Activated naive CD8-positive, alpha-beta T cell treated with anti-CD3 and anti-CD28 coated beads, Interleukin-2, amount 10 ng/mL, durations not matched to agents 7 days and 5 days (primary cell): ENCODE measurements at places on chromosomes 4 and X. TPM values are rescaled to one million over a fixed set of nuclear protein-coding genes. Genes with fewer than 3 reads are reported as not detected.

Gene SCD5
- 6.9 TPM for total RNA-seq

Gene F8A1
- total RNA-seq = 47.9 TPM

Gene GYPB
- total RNA-seq = not detected

Gene TCEAL2
- total RNA-seq = 0.31 TPM

Gene P2RY10
- 76.0 TPM for total RNA-seq

Gene COX7B
- 239 TPM for total RNA-seq

Gene FAM114A1
- 0.33 TPM for total RNA-seq

Gene FGFRL1
- total RNA-seq = 19.1 TPM

DNA sequence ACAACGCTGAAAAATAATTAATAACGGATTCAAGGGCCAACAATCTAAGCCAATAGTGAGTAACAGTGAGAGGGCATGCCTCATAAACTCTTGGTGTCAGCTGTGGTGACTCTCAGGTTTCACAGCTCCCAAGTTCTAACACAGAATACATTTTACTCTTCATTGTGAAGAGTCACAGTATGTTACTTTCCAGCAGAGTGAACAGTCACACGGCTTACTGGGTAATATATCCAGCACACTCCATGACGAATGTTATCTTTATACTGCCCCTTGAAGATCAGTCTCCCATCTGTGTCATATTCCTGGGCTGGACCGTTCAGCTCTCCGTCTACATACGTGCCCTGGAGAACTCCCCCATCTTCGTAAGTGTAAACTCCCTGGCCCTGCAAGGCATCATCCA lies 23.1 kb downstream of the SETD7 start:
- peaks cover 9% of the 10 kb centered on the region for H3K36me3 ChIP-seq
- no peak for DNase-seq
- H3K4me1 ChIP-seq = peaks cover 8% of the 10 kb centered on the region
- H3K27ac ChIP-seq = no peak overlapping the region
- H3K4me3 ChIP-seq = no peak overlapping the region

GRCh38 chr4:151934766-151935165 lies 174.0 kb upstream of the GATB start:
- no peak for DNase-seq
- peaks cover 3% of the 10 kb centered on the region for H3K4me1 ChIP-seq
- no peak overlapping the region for H3K4me3 ChIP-seq
- no peaks in the 10 kb centered on the region for H3K27me3 ChIP-seq
- H3K27ac ChIP-seq = no peak overlapping the region

GRCh38 chr4:181224852-181225251 lies 1018.4 kb upstream of the TENM3 start:
- no peaks in the 10 kb centered on the region for H3K36me3 ChIP-seq
- no peaks in the 10 kb centered on the region for H3K27me3 ChIP-seq
- H3K4me3 ChIP-seq = no peak overlapping the region
- no peaks in the 10 kb centered on the region for H3K4me1 ChIP-seq

DNA sequence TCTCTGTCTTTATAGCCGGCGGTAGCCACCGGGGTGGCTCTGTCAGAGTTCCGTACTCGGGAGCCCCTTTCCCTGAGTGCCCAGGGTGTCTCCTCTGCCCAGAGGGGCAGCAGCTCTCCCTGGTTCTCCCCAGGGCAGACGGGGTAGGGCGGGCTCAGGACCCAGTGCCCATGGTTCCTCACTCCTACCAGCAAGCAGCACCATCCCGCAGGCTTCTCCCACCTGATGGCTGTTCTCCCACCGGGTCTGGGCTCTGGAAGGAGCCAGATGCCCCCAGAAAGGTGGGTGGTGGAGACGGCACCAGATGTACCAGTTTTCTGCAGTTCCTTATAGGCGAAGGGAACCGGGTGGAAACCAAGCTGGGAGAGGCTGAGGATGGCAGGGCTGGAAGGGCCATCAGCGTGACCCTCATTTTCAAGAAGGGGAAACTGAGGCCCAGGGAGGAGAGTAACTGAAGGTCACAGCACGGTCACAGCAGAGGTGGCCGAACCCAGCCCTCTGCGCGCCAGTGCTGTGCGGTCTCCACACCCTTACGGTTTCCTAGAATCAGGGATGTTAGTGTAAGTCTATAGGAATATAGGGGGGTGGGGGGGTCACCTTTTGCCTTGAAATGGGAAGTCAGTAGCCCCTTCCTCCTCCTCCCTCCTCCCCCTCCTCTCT lies 198.7 kb downstream of the AFAP1 start:
- no peak overlapping the region for H3K4me3 ChIP-seq
- H3K36me3 ChIP-seq = no peaks in the 10 kb centered on the region
- H3K27me3 ChIP-seq = no peaks in the 10 kb centered on the region
- no peak for DNase-seq
- no peak overlapping the region for H3K27ac ChIP-seq

DNA sequence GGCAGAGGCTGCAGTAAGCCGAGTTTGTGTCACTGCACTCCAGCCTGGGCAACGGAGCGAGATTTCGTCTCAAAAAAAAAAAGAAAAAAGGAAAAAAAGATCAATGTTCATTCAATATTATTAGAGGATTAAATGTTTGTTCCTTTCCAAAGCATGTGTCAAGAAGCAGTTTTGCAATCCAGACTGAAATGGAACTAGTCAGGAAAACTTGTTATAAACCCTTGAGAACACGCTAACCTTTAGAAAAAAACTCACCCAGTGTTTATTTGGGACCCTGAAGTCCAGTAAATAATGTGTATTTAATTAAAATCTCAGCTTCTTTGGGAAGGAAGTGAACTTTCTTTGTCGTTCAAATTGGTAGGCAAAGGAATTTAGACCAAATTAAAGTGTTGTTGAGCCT lies 16.4 kb upstream of the PRSS12 start:
- H3K27ac ChIP-seq = no peak overlapping the region
- H3K27me3 ChIP-seq = peaks cover 9% of the 10 kb centered on the region
- DNase-seq = no peak
- H3K4me1 ChIP-seq = no peaks in the 10 kb centered on the region

DNA sequence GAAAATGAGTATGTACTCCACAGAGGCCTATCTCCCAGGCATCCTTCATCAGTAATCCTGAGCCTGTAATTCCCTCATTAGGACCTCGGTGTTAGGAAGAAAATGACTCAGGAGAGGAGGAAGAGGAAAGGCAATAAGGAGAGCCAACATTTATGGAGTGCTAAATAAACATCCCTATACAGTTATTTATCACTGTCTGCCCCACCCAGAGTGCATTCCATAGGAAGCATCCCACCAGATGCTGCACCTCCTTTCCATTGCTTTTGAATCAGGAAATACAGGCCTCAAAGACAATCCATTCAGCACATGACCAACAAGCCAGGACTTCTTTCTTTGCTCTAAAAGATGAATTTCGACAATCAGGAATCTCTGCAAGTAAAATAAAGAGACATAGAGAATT lies 47.6 kb downstream of the USP38 start:
- H3K4me1 ChIP-seq = no peaks in the 10 kb centered on the region
- no peak overlapping the region for H3K27ac ChIP-seq
- peaks cover 5% of the 10 kb centered on the region for H3K27me3 ChIP-seq

- H3K4me1 ChIP-seq = peaks cover 5% of the 10 kb centered on the region
- H3K36me3 ChIP-seq = peaks cover 8% of the 10 kb centered on the region
- H3K4me3 ChIP-seq = no peak overlapping the region
- DNase-seq = no peak
- peaks cover 7% of the 10 kb centered on the region for H3K27me3 ChIP-seq
Observed at GRCh38 chr4:78562687-78563086, 11.1 kb downstream of the ANXA3 start.

GRCh38 chrX:155900765-155901164 lies 19.6 kb downstream of the VAMP7 start:
- no peaks in the 10 kb centered on the region for H3K27me3 ChIP-seq
- DNase-seq = no peak
- H3K4me1 ChIP-seq = no peaks in the 10 kb centered on the region
- peaks cover 40% of the 10 kb centered on the region for H3K36me3 ChIP-seq
- H3K4me3 ChIP-seq = no peak overlapping the region
- no peak overlapping the region for H3K27ac ChIP-seq

DNA sequence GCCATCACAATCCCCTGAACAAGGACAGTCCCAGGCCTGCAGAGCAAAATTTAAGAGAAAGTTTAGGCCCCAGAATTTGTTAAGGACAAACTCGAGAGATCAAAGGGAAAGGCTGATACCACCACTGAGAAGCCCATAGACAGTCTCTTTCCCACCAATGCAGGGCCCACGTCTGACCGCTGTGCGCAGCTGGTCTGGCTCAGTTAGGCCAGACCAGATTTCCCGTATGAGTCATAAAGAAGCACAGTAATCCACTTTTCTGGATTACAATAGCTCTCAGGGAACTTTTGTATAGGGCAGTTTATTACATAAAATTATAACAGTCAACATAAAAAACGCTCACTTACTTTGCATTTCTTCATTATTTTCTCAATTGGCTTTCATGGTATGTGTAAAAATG lies 259.5 kb downstream of the RCHY1 start:
- H3K36me3 ChIP-seq = no peaks in the 10 kb centered on the region
- no peak for DNase-seq
- H3K4me3 ChIP-seq = no peak overlapping the region
- no peak overlapping the region for H3K27ac ChIP-seq

DNA sequence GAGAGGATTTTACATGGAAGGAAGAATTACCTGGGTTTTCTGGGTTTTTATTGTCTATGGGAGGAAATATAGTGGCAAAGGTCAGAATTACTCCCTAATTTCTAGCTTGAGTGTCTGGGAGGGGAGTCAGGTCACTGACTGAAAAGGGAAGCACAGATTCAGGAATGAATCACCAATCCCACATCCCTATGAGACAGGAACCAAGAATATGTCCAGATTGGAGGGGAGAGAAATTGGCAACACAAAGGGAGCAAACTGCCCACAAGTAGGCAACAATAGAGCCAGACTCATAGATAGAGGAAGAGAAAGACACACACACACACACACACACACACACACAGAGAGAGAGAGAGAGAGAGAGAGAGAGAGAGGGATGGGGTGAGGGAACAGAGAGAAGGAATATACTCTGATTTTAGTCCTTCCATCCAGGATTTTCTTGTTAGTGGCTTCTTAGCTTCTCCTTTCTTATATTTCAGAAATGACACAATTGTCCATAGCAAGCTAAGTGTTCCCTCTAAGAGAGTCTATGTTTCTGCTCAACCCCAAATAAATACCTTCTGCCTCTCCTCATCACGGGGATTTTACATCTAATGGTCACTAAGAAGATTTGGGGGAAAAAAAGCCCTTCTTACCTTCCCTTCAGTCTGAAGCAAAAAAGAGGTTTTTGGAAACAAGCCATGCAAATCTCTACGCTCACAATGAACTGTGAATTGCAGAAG lies 12.0 kb downstream of the P2RY10 start:
- H3K27ac ChIP-seq = peak overlapping the region; percentile 43
- no peaks in the 10 kb centered on the region for H3K27me3 ChIP-seq
- H3K4me3 ChIP-seq = no peak overlapping the region
- H3K4me1 ChIP-seq = peaks cover 46% of the 10 kb centered on the region
- peaks cover 75% of the 10 kb centered on the region for H3K36me3 ChIP-seq

DNA sequence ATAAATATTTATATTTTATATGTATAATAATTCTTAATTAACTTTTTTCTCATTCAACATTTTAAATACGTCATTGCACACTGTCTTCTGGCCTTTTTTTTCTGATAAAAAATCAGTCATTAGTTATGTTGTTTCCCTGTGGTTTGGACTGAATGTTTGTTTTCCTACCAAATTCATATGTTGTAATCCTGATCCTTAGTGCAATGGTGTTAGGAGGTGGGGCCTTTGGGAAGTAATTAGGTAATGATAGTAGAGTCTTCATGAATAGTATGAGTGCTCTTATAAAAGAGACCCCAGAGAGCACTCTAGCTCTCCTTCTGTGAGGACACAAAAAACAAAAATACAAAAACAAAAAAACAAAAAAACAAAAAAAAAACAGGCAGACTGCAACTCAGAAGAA lies 117.2 kb downstream of the GASK1B start:
- no peak overlapping the region for H3K27ac ChIP-seq
- H3K36me3 ChIP-seq = no peaks in the 10 kb centered on the region
- no peak for DNase-seq
- H3K4me1 ChIP-seq = no peaks in the 10 kb centered on the region

GRCh38 chr4:139761461-139761860 lies 95.8 kb downstream of the MGST2 start:
- peaks cover 6% of the 10 kb centered on the region for H3K4me1 ChIP-seq
- H3K27ac ChIP-seq = no peak overlapping the region
- no peak overlapping the region for H3K4me3 ChIP-seq
- DNase-seq = no peak

GRCh38 chrX:102546828-102547493 lies 30.4 kb upstream of the TMSB15A start:
- peak; percentile 28 for DNase-seq
- H3K27ac ChIP-seq = peak overlapping the region; percentile 65
- H3K4me3 ChIP-seq = peak overlapping the region; percentile 73
- H3K4me1 ChIP-seq = no peaks in the 10 kb centered on the region
- H3K27me3 ChIP-seq = peaks cover 9% of the 10 kb centered on the region

DNA sequence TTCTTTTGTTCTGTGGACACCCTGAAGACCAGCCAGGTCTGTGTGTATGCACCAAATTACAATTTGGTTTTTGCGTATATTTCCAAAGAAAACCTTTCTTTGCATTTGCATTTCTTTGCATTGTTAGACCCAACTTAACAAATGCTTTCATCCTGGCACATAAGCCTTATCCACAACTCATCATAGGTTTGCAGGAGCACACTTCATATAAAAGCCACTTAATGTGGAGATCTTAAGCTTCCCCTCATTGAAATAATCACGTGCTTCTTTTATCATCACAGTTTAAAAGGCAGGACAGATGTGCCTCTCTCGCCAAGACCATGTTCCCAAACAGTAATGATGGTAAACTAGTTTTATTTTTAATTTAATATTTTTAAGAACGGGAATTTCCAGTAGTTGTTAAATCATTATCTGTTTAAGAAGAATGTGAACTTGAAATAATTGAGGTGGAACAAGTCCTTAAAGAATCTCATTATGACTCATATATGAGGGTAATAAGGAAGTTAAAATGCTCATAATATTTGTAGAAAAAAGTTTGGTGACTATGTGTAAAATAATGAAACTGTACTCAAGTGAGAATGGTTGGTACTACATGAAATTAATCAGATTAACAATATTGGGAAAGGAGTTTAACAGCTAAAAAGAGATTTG lies 65.5 kb downstream of the GLRA3 start:
- no peak overlapping the region for H3K4me3 ChIP-seq
- no peaks in the 10 kb centered on the region for H3K27me3 ChIP-seq
- no peaks in the 10 kb centered on the region for H3K4me1 ChIP-seq
- H3K27ac ChIP-seq = no peak overlapping the region
- no peaks in the 10 kb centered on the region for H3K36me3 ChIP-seq
- DNase-seq = no peak

DNA sequence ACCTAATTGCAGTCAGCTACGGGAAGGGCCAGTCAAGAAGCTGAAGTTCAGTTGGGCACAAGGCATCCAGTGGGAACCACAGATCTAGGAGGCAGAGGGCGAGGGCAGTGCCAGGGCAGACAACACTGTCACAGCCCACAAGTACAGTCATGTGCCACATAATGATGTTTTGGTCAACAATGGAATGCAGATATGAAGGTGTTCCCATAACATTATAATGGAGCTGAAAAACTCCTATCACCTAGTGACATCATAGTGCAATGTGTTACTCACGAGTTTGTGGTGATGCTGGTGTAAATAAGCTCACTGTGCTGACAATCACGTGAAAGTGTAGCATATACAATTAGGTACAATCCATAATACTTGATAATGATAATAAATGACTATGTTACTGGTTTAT lies 4.5 kb upstream of the TMEM255A start:
- H3K27ac ChIP-seq = no peak overlapping the region
- H3K4me3 ChIP-seq = no peak overlapping the region
- H3K36me3 ChIP-seq = no peaks in the 10 kb centered on the region
- DNase-seq = no peak
